Peyer's patch (tissue), 4 donors: ENCODE measurements at places on chromosomes 5 and 9. TPM values are rescaled to one million over a fixed set of nuclear protein-coding genes. Genes with fewer than 3 reads are reported as not detected.

- H3K27ac ChIP-seq = no peak overlapping the region
- DNase-seq = no peak
- no peaks in the 10 kb centered on the region for H3K36me3 ChIP-seq
- no peaks in the 10 kb centered on the region for H3K27me3 ChIP-seq
- no peaks in the 10 kb centered on the region for H3K4me1 ChIP-seq
- no peak overlapping the region for H3K4me3 ChIP-seq
Observed at GRCh38 chr9:88972401-88972800, 18.9 kb upstream of the S1PR3 start.

DNA sequence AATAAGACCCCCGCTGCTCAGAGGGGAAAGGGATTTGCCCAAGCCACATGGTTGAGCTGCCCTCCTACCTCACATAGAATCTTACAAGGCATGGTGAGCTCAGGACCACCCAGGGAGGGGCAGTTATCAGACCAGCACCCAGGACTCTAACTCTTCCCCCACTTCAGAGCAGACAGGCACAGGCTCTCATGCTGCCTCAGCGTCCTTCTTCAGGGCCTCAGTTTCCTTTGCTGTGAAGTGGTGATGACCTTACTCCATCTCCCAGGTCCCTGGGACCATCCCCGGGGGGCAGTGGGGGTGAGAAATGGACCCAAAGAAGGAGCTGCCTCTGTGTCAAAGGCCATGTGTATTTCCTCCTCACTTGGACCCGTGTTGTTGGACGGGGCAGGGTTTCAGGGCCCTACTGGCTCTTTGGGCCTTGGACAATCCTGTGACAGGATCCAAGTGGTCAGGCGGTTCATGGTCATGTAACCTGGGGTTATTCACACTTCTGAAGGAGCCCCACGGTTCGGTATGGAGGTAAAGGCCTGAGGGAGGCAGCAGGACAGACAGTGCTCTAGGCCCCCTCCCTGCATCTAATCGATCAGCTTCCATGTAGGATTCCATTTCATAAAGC, 31.7 kb upstream of the CSF1R start:
- H3K27me3 ChIP-seq = no peaks in the 10 kb centered on the region
- H3K27ac ChIP-seq = no peak overlapping the region
- no peak for DNase-seq
- H3K4me3 ChIP-seq = no peak overlapping the region
- no peaks in the 10 kb centered on the region for H3K4me1 ChIP-seq
- no peaks in the 10 kb centered on the region for H3K36me3 ChIP-seq

Gene CFAP157
- 0.27 TPM for total RNA-seq

Gene NR2F1
- total RNA-seq = 6.6 TPM

Gene ABL1
- 43.6 TPM for total RNA-seq
